ENCODE measurements at places on chromosomes 3 and 15. TPM values are rescaled to one million over a fixed set of nuclear protein-coding genes. Genes with fewer than 3 reads are reported as not detected.

GRCh38 chr3:137191133-137191923, 233.5 kb downstream of the IL20RB start:
- DNase-seq, result no peak

- DNase-seq, result no peak
Observed at GRCh38 chr3:160312014-160312624, 86.9 kb downstream of the C3orf80 start.

- no peak for DNase-seq
Observed at GRCh38 chr15:23854912-23855659, 168.0 kb upstream of the NDN start.

The CTXN2 gene
- not detected for total RNA-seq

DNA sequence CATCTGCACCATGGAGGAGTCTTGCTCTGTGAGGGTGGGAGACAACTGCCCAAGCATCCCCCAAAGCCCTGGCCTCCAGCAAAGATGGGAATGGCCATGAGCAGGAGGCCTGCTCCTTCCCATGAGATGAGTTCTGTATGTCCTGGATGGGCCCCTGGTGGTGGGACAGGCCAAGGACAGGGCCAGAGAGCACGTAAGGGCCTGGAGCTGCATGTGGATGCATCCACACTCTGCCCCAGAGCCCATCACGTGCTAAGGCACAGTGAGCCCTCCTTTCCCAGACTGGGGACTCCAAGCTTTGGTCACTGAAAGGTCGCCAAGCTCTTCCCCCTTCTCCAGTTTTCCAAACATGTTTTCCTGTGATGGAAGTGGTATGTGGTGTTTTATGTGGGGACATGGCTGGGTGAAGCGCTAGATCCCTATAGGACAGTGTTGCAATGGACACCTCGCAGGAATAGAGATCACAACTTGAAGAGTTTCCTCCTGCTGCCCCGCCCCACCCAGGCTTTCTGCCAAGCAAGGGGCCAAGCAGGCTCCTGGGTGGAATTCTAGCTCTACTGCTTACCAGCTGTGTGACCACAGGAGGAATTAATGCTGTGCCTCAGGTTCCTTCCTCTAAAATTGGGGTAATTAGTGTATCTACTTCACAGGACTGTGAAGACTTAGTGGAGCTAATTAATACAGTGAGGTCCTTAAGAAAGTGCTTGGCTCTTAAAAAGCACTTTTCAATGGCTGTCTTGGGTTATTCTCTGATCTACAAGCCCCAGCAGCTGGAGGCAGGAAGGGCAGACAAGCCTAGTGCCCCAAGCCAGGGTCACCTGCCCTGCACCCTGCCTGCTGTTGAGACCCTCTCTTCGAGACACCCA, 106.4 kb upstream of the RPL32 start:
- no peak for DNase-seq

GRCh38 chr15:49134683-49135341, 20.6 kb downstream of the COPS2 start:
- DNase-seq, result no peak

GRCh38 chr3:158568784-158569183, 2.2 kb upstream of the MLF1 start:
- no peak for DNase-seq

The ZNF80 gene
- not detected for total RNA-seq

The SPINK8 gene
- not detected for total RNA-seq

DNA sequence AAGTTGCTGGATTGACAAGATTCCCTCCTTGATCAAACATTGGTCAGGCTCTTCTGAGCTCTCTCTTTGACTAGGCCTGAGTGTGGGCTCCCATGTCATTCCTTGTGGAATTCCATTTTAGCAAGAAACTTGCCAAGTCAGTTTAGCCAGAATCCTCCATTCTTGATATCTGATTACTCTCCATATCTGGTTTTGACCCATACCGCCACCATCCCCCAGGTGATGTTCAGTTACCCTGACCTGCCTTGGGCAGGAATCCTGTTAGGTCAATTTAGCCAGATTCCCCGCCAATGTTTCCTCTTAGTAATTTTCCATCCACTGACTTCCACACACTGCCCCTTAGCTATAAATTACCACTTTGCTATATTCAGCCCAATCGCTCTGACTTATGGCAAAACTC, 1.0 kb upstream of the PCCB start:
- DNase-seq, result no peak

The HGD gene
- 0.80 TPM for total RNA-seq

The CD86 gene
- 15.4 TPM for total RNA-seq

The CLCN2 gene
- 3.8 TPM for total RNA-seq

The DGKG gene
- total RNA-seq, result 1.7 TPM

GRCh38 chr3:125121246-125122010, 65.6 kb upstream of the HEG1 start:
- no peak for DNase-seq

GRCh38 chr15:46946953-46947352, 770.4 kb upstream of the SEMA6D start:
- DNase-seq, result no peak
